ENCODE measurements at places on chromosomes 12 and 14.

- no peak for DNase-seq
Measured at GRCh38 chr14:44530475-44530874, 23.4 kb upstream of the FSCB start.

DNA sequence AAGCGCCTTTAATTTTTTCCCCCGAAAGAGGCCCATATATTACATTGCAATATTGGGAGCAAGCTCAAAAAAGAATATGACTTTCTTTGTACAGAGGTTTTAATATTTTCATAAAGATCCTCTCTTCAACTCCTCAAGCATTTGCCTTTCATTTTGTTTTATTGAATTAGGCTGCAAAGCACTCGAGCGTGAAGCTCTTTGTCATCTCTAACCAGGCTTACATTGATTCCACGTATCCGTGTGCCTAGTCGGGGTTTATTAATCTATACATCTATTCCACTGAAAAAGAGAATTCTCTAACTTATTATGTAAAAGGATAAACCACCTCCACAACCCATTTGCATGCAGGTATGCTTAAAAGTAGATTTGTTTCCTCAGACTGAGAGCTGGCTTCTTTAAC, 234.8 kb upstream of the TMPO start:
- no peak for DNase-seq

GRCh38 chr12:23228101-23228500, 603.1 kb downstream of the ETNK1 start:
- DNase-seq = no peak

- no peak for DNase-seq
Measured at GRCh38 chr12:6407236-6407954, 23.4 kb downstream of the LTBR start.

- peak; percentile 78 for DNase-seq
Measured at GRCh38 chr12:55972042-55972441, 1.8 kb upstream of the RAB5B start.
